ENCODE measurements at places on chromosomes 4 and X. TPM values are rescaled to one million over a fixed set of nuclear protein-coding genes. Genes with fewer than 3 reads are reported as not detected.
A peak's percentile ranks its signal among the peaks of the same experiment; 100 is the strongest.

DNA sequence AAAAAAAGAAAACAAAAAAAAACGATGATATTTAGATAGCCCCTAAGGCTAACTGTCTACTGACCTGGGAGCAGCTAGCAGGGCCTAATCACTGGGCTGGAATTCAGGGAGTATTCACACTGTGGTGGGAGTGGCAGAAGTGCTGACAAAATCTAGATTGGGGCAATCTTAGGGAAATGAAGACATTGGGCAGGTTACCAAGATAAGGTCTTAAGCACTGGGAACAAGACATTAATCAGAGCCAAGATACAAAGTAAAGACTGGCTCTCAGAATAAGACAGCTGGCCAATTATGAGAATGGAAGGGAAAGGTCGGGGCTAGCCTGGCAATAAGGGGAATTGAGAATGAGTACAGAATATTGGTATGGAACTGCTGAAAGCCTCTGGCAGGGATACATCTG, 100.2 kb upstream of the GRIA3 start:
- DNase-seq, result no peak

DNA sequence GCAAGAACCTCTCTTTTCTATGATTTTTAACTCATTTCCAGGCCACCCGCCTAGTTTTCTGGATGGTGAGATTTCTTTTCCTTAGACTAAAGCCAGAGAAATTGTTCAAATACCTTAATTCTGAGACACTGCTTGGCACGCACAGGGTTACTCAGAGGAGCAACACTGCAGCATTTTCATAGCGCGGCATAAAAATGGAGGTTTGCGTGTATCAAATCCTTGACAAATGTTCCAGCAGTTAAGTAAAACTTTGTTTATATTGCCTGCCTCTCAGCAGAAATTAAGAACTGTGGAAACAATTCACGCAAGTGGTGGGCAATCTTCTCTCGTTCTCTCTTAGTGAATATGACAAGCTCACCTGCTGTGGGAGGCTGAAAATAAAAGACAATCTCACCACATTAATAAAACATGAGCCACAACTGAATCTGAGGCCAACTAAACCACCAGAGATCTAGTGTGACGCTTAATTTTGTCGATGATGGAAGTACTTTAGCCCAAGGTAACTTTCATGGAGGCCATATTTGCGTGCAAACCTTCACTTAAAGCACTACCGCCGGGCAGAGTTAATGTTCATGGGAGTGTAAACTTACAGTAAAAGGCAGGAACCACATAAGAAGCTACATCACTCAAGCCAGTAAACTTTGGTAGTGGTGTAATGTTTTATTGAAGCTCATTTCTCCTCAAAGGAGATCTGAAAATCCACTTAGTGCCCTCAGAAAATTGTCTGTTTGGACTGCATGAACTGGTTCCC, 894.8 kb upstream of the EPHA5 start:
- no peak for DNase-seq

DNA sequence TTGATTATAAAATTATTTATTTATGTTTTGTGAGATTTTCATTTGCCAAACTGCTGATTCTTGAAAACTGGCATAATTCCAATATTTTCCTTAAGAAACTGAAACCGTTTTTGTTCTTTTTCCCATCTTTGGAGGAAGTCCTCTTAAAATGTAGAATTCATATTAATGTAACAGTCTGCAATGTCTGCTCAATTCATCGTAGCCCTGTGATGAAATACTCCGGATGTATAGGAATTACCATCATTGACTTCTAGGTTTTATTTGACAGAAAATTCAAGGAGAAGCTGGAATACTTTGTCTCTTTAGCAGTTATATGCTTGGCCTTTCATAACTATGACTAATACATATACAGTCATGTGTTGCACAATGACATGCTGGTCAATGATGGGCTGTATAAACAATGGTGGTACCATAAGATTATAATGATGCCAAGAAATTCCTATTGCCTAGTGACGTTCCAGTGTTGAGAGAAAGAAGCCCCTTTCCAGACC, 185.0 kb upstream of the GPRIN3 start:
- no peak for DNase-seq

- DNase-seq, result no peak
These were observed 42.8 kb downstream of the ELOVL6 start for GRCh38 chr4:110155654-110156053.

GRCh38 chrX:132694382-132694781, 205.5 kb upstream of the MBNL3 start:
- DNase-seq, result no peak

- DNase-seq, result no peak
These were observed 62.2 kb downstream of the DIPK2B start for GRCh38 chrX:45138525-45138924.

- DNase-seq, result no peak
These were observed 32.7 kb upstream of the AMBN start for GRCh38 chr4:70559211-70559830.

GRCh38 chrX:39905946-39906345, 191.8 kb downstream of the BCOR start:
- DNase-seq, result no peak

DNA sequence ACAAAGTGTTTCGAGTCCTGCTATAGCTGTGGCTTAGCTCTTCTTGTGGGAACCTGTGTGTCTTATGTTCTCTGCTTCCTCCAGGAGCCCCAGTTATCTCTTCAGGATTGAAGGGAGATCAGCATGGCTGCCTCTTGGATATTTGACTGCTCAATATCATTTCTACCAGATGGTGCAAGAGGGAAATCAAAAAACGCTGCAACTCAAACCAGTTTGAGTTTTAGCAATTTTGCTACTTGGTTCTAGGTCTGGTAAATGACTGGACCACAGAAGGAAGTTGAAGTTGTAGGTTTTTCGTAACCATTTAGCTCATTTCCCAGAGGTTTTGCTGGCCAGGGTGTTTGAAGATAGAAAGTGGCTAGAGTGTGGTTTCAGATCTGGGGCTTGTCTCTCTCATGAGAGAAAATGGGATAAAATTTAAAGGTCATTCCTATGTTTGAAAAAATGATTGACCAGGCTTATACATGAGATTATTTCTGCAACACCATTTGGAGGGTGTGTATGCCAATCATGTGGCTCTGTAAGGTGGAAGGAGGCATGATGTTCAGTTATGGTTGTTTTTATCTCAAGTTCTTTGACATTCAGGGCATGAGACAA, 210.4 kb downstream of the SPRY1 start:
- DNase-seq, result no peak

DNA sequence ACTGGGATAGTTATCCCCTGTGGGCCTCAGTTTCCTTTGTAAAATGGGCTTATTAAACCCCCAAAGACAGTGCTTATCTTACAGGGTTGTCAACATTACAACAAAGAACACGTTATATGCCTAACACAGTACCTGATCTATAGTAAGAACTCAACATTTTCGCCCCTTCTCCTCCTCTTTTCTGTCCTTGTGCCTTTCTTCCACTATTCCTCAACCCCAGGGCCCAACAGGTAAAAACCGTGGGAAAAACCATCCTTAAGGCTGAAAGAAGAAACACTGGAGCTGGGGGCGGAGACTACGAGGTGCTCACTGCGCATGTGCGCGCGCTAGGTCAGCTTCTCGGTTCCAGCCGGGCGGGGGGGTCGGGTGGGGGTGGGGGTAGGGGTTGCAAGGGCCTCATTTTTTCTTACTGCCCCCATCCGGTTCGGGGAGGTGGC, 426 bp upstream of the XIAP start:
- no peak for DNase-seq

DNA sequence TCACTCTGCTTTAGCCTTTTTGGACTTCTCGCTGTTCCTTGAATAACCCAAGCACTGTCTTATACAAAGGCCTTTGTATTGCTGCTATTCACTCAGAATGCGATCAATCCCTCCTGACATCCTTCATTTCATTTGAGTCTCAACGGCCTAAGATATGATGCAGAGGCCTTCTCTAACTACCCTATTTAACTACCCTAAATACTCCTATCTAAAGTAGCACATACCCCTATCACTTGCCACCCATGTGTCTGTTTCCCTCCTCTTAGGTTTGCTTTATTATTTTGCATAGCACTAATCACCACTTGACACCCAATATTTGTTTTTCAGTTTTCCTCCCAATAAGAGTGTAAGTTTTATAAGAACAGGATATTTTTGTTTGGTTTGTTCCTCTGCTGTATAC, 42.3 kb upstream of the ACSL4 start:
- DNase-seq, result no peak

GRCh38 chr4:164023214-164023613, 528.7 kb downstream of the TMA16 start:
- DNase-seq, result no peak

- DNase-seq, result no peak
These were observed 122.1 kb upstream of the DIPK2B start for GRCh38 chrX:45322820-45323219.

DNA sequence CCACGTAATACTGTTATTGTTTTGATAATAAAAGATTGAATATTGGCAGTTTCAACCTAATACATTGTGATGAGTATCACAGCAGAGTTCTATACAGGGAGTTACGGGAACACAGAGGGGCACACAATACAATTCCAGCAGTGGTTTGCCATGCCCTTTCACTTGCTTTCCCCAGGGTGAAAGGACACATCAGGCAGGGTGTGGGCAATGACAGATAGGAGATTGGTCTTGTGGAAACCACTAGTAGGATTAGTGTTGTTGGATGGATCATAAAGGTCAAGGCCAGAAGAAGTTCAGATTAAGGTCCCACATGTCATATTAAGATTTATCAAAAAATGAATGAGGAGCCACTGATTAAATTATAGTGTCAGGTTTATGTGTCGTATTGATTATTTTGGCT, 8.1 kb downstream of the HSD17B11 start:
- DNase-seq, result no peak

DNA sequence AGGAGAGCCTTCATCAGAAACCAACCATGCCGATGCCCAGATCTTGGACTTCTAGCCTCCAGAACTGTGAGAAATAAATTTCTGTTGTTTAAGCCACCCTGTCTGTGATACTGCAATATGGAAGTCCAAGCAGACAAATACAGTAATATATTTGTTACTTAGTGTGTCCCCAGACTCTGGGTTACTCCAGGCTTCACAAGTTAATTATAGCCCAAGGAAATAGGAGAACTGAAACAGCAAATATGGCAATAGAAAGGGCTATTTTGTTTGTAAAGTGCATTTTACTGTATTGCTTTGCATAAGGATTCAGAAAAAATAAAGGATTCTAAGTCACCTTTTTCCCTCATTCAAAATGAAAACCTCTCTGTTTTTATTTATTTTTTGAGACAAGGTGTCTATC, 15.7 kb downstream of the TIGD4 start:
- DNase-seq, result no peak

- no peak for DNase-seq
These were observed 30.6 kb upstream of the GC start for GRCh38 chr4:71814433-71814832.

DNA sequence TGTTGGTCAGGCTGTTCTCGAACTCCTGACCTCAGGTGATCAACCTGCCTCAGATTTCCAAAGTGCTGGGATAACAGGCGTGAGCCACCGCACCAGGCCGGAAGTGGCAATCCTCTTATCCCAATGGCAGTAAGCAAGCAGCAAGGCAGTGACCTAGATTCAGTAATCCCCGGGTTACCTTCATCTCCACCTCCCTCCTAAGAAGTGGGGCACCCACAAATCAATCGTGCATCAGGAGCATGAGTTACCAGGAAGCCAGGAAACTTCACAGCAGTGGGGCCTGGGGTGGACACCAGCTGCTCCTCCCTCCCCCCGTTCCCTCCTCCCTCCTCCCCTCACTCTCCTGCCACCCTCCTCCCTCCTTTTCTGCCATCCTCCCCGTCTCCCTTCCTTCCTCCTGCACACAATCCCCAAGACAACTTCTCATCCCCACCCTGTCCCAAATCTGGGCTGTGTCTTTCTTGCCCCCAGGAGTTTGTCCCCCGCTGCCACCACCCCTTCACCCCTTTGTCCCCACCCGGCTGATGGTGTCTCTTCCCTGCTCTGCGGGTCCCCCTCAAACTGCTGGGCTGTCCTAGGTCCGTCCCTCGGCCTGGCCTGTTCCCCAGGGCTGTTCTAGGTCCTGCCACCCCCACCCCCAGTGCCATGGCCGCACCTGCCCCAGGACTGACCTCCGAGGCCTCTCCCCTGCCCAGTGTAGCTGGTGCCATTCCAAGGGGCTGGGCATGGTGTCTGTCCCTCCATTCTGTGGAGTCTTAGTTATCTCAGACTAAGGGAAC, 2.2 kb downstream of the PDE6B start:
- DNase-seq, result no peak

GRCh38 chrX:120316587-120317283, 5.5 kb upstream of the TMEM255A start:
- no peak for DNase-seq

DNA sequence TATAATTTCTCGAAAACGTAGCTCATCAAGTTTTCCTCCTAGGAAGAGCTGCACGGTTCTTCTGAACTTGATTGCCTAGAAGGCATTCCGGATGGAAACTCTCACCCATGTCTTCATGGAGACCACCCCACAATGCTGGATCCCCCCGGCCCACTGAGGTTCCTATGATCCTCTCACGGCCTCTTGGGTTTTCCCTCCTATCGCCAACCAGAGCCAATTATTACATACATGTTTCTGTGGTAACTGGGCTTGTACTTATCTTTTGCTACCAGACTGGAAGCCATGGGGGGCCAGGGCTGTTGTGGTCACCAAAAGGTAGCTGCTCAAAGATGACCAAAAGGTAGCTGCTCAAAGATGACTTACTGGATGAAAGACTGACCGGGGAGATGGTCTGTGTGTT, 131.5 kb downstream of the AFAP1 start:
- peak; percentile 38 for DNase-seq

The DUSP9 gene
- not detected for total RNA-seq

The MXRA5 gene
- 4.2 TPM for total RNA-seq

The FAM114A1 gene
- 73.2 TPM for total RNA-seq

The SLC26A1 gene
- total RNA-seq, result not detected

The MAP3K15 gene
- not detected for total RNA-seq

The CT45A5 gene
- total RNA-seq, result not detected

The TACR3 gene
- not detected for total RNA-seq

Data from right atrium auricular region (tissue), 2 donors.